ENCODE measurements at places on chromosomes 7 and 10.

DNA sequence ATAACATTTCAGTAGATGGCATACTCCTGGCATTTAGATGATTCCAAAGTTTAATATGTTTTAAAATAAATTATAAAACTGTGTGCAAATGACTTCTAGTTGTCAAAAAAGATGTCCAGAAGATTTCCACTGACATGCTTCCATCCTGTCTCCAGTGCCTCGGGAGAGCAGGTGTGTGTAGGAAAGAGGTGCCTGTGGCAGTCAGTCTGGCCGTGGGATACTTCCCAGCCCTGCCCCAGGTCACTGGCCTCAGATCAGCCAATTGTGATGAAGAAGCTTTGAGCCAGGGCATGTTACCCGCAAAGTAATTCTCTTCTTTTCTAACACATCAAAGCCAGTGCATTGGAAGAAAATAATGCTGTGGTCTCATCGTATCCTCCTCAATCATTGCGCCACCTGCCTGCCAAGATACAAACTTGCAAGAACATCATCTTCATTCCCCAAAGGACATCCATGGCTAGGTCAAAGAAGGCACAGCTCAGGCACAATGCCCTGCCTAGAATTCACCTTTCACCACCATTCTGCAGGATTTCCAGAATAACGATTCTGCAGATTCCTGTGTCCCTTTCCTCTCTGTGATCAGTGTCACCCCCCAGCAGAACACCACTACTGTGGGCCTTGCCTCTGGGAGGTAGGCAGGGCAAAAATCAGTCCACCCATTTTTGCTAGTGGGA is 6.3 kb upstream of the KCNMA1 start:
- no peak for DNase-seq

GRCh38 chr10:15369256-15370211 is 1.6 kb downstream of the FAM171A1 start:
- DNase-seq = peak; percentile 66

DNA sequence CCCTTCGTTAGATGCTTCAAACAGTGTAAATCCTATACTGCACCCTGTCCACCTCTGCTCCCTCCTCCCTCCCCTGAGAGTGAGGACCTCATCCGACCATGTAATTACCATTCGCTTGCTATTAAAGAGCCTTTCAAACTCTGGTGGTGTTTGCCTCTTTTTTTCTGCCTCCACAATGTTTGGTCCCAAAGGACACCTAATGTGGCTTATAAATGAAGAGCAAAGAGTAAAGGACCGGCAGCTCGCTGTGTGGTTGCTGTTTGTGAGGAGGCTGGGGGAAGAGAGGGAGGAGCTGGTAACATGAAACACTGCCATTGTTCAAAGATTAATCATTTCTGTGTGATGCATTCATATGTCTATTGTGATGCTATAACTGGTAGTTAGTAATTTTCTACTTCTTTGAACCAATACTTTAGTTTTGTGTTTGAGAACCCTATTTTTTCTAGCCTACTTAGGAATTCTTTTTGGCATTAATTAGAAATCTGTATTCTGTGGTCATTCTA is 27.9 kb downstream of the MTURN start:
- no peak for DNase-seq

GRCh38 chr7:636396-636795 is 90.1 kb upstream of the DNAAF5 start:
- no peak for DNase-seq

DNA sequence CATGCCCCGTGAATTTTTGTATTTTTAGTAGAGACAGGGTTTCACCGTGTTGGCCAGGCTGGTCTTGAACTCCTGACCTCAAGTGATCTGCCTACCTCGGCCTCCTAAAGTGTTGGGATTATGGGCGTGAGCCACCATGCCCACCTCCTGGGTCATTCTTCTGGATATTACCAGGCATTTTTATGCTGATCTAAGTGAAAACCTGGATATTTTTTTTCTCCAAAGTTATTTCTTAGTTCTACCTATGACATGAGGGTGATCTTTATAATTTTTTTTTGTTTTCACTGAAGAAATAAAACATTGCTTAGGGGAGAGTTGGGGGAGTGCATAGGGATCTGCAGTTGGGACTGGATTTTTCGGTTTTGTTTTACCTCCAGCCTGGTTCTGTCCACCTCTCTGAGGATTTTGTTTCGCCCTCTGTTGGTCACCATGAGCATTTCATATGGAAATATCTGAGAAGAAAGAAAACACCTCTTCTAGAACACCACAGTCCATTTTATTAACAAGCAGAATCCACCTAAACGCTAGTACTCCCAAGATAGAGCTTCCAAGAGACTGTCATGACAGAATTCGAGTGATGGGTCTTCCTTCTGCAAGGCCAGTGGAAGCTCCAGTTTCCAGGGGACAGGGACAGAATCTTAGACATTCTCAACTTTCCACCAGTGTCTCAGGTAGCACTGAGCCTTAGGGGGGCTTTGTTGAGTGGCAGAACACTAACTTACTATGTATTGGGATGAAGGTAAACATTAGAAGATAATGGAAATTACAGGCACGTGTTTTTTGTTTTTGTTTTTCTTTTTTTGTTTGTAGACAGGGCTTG is 33.4 kb upstream of the AFAP1L2 start:
- no peak for DNase-seq

GRCh38 chr10:113126229-113127201 is 176.5 kb downstream of the TCF7L2 start:
- DNase-seq = peak; percentile 76

DNA sequence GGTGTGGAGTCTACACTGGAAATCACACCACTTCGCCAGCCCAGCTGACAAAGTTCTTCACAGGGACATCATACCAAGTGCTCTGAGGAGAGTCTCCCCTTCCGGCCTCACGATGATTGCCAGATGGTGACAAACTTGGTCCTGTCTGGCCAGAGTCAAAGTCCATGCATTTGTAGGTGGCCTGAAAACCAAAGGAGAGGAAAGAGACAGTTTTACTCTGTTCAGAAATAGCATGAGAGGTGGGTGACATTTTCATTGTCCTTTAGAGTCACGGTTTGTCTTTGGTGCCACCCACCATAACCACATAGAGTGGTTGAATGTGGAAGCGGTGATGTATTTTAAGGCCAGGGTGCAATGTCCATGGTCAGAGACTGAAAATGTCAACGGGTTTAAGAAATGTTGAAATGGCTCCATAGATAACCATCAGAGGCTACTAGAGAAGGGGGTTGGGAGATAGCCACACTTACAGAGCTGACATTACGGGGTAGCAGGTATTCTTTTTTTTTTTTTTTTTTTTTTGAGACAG is 33.0 kb downstream of the BTBD16 start:
- DNase-seq = no peak

GRCh38 chr7:130400120-130400572 is 19.9 kb downstream of the CPA1 start:
- no peak for DNase-seq

- DNase-seq = no peak
These were observed 192.7 kb upstream of the MKI67 start for GRCh38 chr10:128318913-128319312.

GRCh38 chr10:101536800-101537199 is 51.3 kb downstream of the POLL start:
- no peak for DNase-seq

DNA sequence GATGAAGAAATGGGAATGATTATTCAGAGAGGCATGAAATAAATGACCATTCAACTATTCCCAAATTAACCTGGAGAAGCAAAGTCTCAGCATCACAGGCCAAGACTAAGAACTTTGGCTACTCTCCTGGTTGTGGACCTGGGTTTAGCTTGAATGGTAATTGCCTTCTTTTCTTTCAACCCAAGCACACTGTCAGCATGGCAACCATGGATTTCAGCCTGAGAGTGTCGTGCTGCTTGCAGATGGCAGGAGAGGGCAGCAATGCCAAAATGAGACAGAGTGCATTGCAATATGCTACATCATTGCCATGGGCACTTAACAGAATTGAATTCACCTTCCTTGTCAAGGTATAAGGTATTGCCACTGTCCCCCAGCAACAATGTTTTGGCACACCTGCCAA is 767.2 kb downstream of the REEP3 start:
- DNase-seq = no peak

GRCh38 chr7:30927040-30927439 is 15.4 kb downstream of the AQP1 start:
- DNase-seq = peak; percentile 33
